CD14-positive monocyte (primary cell): ENCODE measurements at places on chromosomes 1 and 21.

GRCh38 chr1:73800376-73800775, 397.6 kb downstream of the LRRIQ3 start:
- no peaks in the 10 kb centered on the region for H3K27me3 ChIP-seq
- no peaks in the 10 kb centered on the region for H3K36me3 ChIP-seq
- H3K4me3 ChIP-seq = no peak overlapping the region
- DNase-seq = no peak
- no peak overlapping the region for H3K27ac ChIP-seq
- H3K4me1 ChIP-seq = no peaks in the 10 kb centered on the region

- no peak for DNase-seq
- no peak overlapping the region for H3K27ac ChIP-seq
- H3K27me3 ChIP-seq = no peaks in the 10 kb centered on the region
- no peaks in the 10 kb centered on the region for H3K4me1 ChIP-seq
- H3K36me3 ChIP-seq = no peaks in the 10 kb centered on the region
- H3K4me3 ChIP-seq = no peak overlapping the region
Observed at GRCh38 chr1:50196081-50196480, 87.4 kb downstream of the ELAVL4 start.

DNA sequence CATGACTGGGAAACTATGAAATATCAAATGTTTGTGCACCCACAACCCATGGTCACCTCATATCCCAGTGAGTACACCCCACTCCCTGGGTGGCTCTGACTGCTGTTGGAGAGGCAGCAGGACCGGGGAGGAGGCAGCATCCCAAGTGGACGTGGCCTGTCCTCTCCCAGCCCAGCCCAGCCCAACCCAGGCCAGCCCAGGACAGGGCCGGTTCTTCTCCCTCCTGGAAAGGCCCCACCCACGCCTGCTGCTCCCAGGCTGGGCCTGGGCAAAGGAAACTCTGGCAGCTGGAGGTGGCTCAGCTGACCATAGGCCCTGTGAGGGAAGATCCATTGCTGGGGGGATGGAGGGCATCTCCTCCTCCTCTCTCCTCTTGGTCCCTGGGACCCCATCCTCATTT, 19.1 kb downstream of the MATN1 start:
- H3K4me3 ChIP-seq = no peak overlapping the region

- no peaks in the 10 kb centered on the region for H3K27me3 ChIP-seq
- no peaks in the 10 kb centered on the region for H3K4me1 ChIP-seq
- no peak for DNase-seq
Observed at GRCh38 chr1:44057293-44057692, 26.0 kb upstream of the SLC6A9 start.

- H3K4me1 ChIP-seq = peaks cover 48% of the 10 kb centered on the region
- no peaks in the 10 kb centered on the region for H3K27me3 ChIP-seq
- no peak for DNase-seq
- peaks cover 24% of the 10 kb centered on the region for H3K36me3 ChIP-seq
- peak overlapping the region; percentile 51 for H3K4me3 ChIP-seq
Observed at GRCh38 chr1:27099135-27099586, 55.8 kb downstream of the SLC9A1 start.
